ENCODE measurements at places on chromosomes 13 and 19.
A peak's percentile ranks its signal among the peaks of the same experiment; 100 is the strongest.

DNA sequence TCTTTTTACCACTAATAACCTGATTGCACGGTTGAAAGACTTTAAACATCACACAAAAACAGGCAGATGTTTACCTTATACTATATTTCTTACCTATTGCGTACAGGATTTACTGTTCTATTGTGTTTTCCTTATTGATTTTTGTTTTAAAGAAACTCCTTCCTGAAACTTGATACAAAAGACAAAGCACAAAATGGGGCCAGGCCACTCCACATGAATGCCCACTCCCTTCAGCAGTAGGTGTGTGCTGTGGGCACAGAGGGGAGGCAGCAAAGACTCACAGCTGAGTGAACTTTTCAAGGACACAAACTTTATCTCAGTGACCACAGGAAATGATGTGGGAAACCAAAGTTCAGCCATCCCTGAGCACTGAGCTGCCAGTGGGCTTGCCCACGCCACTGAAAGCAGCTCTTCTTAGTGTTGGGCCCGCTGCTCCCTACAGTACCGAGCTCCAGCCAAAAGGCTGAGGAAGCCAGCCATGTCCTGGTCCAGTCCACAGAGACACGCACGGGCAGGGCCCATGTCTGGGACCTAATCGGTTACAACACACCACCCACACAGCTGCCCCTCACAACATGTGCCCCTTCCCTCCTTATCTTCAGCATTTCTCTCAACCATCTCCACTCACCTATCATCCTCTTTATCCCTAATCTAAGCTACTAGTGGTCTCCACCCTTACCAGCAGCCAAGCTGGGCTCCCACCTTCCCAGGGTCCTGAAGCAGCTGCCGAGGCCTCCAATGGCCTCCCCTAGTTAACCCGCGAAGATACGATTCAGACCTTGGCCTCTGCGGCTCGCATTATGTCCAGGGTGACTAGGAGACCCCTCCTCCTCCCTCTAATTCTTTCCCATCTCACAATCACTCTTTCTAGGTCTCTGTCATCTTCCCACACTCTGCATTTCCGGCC, 39.5 kb downstream of the ATP7B start:
- no peak for DNase-seq

GRCh38 chr19:991174-991931, 7.2 kb downstream of the WDR18 start:
- peak; percentile 43 for DNase-seq

GRCh38 chr13:110129076-110129475, 177.9 kb downstream of the COL4A1 start:
- DNase-seq: no peak

- no peak for DNase-seq
Observed at GRCh38 chr19:14459703-14460102, 15.5 kb downstream of the PTGER1 start.

DNA sequence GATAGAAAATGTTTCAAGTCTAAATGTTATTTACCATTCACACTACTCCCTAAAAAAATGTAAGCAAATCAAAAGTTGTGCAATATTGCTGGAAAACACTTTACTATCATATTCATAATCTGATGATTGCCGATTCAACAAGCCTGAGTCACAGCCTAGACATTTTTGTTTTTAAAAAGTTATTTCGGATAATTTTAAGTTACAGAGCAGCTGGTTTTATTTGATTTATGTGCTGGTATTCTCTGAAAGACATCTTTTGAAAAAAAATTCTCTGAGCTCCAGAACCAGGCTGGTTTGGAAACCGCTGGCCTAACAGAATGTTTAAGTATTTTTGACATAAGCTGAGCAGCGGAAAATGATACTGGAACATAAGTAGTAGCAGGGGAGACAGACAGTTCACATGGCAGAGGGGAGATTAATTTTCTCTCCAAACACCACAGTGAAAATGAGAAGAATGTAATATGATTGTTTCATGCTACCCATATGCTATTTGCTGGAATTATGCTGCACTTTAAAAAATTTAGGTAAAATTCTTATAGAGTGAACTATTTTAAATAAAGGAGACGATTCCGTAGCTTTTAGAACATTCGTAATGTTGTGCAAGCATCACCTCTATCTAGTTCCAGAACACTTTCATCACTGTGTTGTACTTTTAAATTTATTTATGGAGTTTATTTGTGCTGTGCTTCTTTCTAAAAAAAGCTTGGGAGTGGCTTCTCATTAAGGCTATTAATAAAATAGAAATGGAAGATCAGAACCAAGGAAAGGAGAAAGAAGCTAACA, 36.1 kb downstream of the TBC1D4 start:
- no peak for DNase-seq

DNA sequence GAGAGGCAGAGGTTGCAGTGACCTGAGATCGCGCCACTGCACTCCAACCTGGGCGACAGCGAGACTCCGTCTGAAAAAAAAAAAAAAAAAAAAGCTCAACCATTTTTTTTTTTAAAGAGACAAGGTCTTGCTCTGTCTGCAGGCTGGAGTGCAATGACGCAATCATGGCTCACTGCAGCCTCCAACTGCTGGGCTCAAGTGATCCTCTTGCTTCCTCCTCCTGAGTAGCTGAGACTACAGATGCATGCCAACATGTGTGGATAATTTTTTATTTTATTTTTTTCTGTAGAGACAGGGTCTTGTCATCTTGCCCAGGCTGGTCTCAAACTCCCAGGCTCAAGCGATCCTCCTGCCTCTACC, 10.3 kb downstream of the EHD2 start:
- DNase-seq: no peak

- no peak for DNase-seq
Observed at GRCh38 chr19:19650331-19650730, 6.9 kb upstream of the GMIP start.

GRCh38 chr13:78596399-78596735, 7.0 kb downstream of the POU4F1 start:
- DNase-seq: no peak

- no peak for DNase-seq
Observed at GRCh38 chr19:33220735-33221134, 4.9 kb downstream of the SLC7A10 start.

GRCh38 chr13:94412870-94413597, 66.4 kb downstream of the DCT start:
- DNase-seq: no peak

DNA sequence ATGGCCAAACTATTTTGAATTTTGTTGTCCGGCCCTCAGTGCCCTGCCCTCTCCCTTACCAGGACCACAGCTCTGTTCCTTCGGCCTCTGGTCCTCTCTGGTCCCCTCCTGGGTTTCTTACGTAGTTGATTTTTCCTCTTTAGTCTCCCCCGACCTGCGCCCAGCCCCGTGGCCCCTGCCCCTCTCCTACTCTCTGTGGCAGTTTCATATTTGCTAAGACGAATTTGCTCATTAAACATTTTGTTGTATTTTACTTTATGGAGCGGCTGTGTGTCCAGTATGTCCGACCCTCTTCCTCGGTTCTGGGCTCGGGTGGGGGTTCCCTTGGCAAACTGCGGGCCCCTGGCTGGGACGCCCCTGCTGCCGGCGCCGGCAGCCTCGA, 576 bp upstream of the EPN1 start:
- DNase-seq: no peak

DNA sequence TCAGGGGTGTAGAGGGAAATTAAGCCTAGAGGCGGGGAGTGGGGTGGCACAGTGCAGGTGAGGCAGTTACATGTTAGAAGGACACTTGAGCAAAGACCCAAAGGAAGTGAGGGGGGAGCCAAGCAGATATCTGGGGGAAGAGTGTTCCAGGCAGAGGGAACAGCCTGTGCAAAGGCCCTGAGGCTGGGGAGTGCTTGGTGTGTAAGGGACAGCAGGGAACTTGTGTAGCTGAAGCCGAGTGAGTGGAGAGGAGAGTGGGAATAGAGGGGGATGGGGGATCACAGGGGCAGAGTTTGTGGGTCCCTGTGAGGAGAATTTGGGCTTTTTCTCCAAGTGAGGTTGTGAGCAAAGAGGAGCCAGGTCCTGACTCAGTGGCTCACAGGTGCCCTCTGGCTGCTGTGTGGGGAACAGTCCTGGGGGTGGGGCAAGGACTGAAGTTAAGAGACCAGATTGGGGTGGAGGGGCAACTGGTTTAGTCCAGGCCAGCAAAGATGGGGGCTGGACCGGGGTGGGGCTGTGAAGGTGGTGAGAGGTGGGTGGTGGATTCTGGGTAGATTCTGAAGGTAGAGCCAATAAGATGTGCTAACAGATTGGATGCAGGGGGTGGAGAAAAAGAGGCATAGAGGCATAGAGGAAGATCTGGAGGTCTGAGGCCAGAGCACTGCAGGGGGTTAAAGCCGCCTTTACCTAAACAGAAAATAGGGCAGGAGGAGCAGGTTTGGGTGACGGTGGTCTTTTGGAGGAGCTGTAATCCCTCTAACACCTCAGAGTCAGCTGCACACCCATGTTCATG, 75.3 kb downstream of the CACNA1A start:
- DNase-seq: peak; percentile 6

- DNase-seq: no peak
Observed at GRCh38 chr13:45162821-45163220, 38.0 kb downstream of the KCTD4 start.

DNA sequence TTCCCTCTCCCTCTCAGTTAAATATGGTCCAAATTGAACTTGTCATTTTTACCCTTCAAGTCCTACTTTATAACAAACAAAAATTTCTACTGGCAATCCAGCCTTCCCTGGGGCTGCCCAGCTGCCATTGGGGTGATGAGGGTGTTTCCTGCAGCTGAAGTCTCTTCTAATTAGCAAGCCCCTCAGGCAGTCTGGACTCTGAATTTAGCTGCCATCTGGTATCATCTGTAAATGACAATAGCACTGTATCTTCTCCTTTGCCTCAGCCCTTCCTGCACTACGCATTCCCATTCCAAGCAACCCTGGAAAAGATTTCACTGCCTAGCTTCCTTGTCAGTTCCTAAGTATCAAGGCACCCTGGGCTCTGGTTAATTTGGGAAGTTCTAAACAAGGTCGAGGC, 331.1 kb upstream of the KLF12 start:
- DNase-seq: no peak

DNA sequence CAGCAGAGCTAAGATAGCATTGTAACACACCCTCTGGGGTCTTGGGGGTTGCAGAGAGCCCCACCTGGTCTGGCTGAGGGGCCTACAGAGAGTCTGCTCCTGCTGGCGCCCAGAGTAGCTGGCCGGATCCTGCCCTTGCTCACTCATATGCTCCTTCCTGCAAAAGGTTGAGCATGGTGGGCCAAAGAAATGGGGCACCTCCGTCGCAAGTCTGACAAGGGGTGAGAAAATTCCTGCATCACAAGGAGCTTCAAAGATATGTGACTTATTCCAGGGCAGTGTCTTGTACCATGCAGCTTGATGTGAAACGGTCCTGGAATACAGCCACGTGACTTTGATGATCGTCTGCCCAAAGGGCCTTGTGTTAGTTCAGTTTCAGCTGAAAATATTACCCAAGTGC, 218.3 kb downstream of the DCLK1 start:
- no peak for DNase-seq

DNA sequence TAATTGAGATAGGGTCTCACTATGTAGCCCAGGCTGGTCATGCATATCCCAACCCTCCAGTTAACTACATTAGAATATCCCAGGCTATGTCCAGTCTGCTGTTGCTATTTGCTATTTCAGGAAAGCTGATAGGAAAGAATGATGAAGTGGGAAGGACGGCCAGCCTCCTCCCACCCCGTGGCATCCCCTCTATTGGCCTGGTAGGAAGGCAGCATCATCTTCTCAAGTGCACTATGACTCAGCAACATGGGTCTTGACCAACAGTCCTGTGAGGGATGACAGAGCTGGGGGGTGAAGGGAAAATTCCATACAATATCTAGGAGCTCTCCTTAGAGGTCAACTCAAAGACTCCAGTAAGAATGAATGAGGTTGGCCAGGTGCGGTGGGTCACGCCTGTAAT, 48.0 kb upstream of the ABCC4 start:
- no peak for DNase-seq

- DNase-seq: no peak
Observed at GRCh38 chr13:68272652-68273051, 1042.5 kb upstream of the PCDH9 start.

DNA sequence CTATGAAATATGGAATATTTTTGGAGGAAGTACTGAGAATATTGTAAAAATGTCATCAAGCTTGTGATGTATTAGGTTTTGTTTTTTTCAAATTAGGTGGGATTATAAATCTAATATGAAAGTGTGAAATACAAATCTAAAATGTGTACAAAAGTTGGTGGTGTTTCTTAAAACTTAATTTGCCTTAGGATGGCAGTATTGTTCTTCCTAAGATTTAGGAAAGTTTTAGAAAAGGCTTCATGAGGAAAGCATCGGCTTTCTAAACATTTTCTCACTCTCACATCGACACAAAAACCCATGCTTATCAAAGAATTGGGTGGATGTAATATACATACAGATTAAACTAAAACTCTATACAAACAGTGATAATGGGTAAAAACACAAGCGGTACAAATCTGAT, 972.0 kb upstream of the PCDH20 start:
- no peak for DNase-seq

GRCh38 chr13:96426167-96426566, 336.3 kb downstream of the HS6ST3 start:
- DNase-seq: no peak

- peak; percentile 39 for DNase-seq
Observed at GRCh38 chr19:10699650-10700335, 1.4 kb upstream of the QTRT1 start.

DNA sequence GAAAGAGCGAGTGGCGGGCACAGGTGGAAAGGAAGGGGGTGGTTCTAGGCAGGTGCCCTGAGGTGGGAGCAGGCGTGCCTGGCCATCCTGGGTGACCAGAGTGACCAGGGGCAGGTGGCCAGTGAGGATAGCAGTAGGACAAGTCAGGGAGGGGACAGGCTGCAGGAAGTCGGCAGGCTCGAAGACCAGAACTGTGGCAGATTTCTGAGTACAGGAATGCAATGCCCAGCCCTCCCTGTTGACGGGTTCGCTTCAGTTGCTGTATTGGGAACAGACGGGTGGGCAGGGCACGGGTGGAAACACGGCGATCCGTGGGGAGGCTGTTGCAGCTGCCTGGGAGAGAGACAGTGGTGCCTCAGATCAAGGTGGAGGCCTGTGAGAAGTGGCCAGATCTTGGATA, 1.9 kb downstream of the ZNF628 start:
- no peak for DNase-seq

- DNase-seq: no peak
Observed at GRCh38 chr13:45141369-45141768, 21.1 kb downstream of the GTF2F2 start.

DNA sequence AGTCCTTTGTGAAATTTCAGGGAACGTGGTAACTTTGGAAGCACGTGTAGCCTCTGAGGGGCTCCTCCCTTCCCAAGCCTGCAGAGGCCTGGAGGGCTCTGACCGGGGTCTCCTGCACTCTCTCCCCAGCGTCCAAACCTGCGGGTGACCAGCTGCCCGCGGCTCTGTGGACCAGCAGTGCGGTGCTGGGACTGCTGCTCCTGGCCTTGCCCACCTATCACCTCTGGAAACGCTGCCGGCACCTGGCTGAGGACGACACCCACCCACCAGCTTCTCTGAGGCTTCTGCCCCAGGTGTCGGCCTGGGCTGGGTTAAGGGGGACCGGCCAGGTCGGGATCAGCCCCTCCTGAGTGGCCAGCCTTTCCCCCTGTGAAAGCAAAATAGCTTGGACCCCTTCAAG, 2.7 kb upstream of the TPGS1 start:
- DNase-seq: no peak

DNA sequence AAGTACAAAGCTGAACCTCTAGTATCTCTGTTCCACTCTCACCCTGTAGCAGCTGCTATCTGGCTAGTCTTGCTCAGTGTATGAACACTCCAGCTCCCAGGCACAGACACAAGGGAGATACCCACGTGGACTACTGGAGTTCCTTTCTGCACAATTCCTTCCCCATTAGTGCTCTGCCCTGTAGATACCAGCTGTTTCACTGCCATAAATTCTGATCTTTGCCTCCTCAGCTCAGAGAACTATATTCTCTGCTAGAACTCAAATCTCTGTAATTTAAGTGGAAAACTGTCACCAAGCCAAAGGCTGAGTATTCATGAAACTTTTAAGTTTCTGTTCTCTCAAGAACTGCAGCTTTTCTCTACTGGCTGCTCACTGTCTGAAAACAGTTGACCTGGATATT, 273.7 kb downstream of the DIAPH3 start:
- DNase-seq: no peak

All from activated CD4-positive, CD25-positive, alpha-beta regulatory T cell (primary cell).